ENCODE measurements at places on chromosomes 2 and 18.
A peak's percentile ranks its signal among the peaks of the same experiment; 100 is the strongest.

DNA sequence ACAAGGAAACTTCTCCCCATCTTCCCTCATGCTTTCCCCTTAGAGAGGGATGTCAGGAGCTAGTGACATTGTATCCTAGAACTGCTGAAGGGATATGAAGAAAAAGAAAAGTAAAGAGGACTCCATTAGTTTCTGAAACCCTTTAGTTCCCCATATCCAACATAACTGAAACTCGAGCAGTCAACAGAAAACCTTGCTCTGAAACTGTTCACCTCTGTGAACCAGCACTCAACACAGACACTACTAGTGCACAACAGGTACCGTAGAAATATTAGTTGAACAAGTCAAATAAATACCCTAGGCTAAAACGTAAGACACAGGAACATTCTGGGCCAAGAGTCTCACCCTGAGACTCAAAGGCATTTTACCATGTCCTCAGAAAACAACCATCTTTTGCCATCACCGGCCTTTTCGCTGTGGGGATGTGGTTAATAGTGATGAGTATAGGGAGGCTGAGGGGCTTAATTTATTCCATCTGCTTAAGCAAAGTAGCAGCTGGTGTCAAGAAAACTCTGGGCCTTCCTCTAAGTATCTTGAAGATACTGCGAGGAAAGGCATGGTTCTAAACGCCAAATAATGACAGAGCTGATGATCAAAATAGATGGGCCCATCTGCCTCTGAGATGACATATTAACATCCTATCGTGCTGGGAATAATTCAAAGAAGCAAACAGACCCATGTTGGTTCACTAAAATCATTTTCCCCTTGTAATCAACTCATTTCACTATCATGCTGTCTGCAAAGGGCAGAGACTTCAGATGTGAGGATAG lies 156.8 kb downstream of the STK39 start:
- no peak for DNase-seq

- DNase-seq = no peak
Observed at GRCh38 chr2:239778042-239778851, 246.9 kb downstream of the NDUFA10 start.

- DNase-seq = no peak
Observed at GRCh38 chr18:28439870-28440269, 262.9 kb upstream of the CDH2 start.

DNA sequence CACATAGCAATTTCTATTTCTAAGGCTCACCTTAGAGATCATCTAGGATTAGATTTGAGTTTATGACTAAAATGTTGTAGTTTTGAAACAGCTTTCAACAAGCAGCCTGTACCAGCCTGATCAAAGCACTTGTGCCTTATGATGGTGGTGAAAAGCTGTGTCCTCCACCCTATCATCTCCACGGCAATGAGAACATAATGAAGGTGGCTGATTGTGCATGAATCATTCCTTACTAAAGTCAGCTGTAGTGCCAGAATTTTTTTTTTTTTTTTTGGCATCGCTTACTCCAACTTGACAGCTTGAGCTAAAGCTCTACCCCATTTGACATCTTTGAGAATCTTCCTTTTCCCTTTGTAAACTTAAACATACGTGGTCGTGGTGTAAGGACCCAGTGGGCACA lies 86.0 kb downstream of the DCC start:
- no peak for DNase-seq

DNA sequence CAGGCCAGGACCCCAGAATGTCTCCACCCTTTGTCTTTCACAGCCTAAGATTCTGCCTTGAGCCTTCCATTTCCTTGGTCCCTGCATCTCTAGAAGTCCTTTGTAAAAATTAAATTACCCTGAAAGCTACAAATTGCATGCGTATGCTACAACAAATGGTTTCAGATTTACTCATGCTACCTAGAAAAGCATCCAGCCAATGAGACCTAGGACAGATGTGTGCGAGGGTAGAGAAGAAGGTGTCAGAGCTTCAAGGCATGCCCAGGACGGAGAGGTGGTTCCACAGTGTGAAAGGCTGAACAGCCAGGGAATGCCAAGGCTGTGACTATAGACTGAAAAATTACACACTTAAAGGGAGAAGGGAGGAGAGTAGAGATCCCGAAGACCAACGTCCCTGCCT lies 40.2 kb downstream of the CCBE1 start:
- no peak for DNase-seq

GRCh38 chr18:36476433-36476832 lies 178.9 kb downstream of the FHOD3 start:
- DNase-seq = no peak

DNA sequence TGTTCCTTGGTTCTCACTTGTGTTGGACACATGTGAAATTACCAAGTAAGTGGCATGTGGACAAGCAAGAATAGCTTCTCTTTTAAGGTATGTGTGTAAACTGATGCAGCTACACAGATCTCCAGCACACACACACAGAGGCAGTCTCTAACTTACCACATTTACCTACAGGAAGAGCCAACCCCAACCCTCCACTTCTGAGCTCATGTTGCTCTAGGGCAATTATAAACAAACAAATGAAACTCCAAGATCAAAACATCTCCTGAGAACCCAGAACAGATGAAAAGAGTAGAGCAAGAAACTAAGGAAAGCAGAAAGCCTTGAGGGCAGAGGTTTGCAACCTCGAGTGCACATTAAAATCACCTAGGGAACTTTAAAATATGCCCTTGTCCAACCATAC lies 16.0 kb upstream of the TMEM37 start:
- DNase-seq = no peak

DNA sequence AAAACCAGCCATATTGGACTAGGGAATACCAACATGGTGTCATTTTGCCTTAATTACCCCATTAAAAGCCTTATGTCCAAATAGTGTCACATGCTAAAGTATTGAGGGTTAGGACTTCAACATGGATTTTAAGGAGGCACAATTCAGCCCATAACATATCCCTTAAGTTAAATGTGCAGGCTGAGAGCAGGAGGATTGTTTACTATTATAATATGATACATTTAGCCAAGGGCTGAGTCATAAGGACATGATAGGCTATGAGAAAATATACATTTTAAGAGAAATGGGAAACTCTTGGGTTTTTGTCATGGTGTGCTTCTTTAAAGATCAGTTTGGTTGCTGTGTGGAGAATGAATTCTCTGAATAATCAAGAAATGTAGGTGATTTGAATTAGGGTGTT lies 136.8 kb downstream of the RDH14 start:
- DNase-seq = no peak

DNA sequence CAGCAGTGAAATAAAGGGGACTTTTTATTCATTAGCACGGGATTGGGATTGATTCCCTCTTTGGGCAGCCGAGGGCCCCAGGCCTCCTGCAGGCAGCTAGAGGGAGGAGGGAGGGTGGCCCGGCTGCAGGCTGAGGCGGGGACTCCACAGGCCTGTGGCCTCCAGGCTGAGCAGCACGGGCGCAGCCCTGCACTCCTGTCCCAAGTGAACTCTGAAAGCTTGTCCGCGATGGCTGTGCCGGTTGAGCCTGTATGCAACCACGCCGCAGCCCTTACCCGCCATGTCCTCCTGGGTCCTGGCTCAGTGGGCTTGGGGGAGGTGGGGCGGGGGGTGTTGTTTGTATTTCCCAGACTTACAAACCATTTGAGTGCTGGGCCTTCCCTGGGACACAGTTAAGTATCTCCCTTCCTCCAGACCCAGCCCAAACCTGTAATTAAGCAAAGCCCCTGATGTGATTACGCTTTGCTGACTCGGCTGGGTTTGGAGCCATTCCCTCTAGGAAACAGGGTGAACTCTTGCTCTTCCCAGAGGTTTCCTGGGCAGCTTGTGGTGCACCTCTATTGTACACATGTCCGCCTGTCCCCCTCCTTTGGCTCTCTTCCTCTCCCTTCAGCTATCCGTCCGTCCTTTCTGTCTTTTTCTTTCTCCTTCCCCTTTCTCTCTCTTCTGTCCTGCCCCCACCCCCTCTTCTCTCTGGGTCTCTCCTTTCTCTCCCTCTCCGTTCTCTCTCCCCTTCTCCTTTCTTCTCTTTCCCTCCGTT lies 5.3 kb downstream of the GLI2 start:
- no peak for DNase-seq

DNA sequence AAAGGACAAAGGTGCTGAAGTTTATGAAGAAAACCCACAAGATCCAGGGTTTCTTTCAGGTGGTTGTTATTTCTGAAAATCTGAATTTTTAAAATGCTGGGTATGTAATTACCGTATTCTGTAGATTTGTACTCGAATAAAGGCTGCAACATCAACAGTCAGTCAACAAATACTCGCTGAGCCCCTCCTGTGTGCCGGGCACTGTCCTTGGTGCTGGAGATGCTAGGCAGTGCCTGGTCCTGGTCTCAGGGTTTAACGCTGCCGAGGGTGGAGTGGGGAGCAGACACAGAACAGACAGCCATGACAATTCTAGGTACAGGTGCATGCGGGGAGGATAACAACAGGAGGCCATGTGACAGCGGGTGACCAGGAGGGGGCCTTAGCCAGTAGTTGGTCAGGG lies 27.2 kb upstream of the PDIA6 start:
- no peak for DNase-seq

GRCh38 chr2:23695214-23695889 lies 231.6 kb downstream of the ATAD2B start:
- DNase-seq = no peak

GRCh38 chr2:57080035-57080434 lies 896.2 kb downstream of the CCDC85A start:
- DNase-seq = no peak

GRCh38 chr2:232541195-232541960 lies 1.9 kb downstream of the CHRNG start:
- no peak for DNase-seq

DNA sequence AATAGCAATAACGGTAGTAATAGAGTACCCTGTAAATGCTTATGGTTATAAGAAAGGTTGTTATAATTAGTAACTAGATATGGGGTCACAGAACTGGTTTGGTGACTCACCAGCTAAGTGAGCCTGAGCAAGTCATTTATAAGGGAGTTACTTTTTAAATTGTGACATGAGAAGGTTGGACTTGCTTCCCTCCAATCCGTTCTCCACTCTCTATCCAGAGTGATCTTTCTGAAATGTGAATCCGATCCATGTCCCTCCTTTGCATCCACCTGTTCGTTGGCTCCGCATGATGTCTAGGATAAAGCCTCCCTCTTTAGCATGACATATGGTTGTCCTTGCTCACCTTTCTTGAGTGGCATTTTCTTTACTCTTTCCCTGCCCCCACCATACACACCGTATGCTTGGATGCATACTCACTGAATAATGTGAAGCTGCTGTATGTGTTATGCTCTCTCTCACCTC lies 83.1 kb downstream of the CDC42EP3 start:
- DNase-seq = no peak

- DNase-seq = no peak
Observed at GRCh38 chr2:16400127-16400623, 265.5 kb downstream of the CYRIA start.

DNA sequence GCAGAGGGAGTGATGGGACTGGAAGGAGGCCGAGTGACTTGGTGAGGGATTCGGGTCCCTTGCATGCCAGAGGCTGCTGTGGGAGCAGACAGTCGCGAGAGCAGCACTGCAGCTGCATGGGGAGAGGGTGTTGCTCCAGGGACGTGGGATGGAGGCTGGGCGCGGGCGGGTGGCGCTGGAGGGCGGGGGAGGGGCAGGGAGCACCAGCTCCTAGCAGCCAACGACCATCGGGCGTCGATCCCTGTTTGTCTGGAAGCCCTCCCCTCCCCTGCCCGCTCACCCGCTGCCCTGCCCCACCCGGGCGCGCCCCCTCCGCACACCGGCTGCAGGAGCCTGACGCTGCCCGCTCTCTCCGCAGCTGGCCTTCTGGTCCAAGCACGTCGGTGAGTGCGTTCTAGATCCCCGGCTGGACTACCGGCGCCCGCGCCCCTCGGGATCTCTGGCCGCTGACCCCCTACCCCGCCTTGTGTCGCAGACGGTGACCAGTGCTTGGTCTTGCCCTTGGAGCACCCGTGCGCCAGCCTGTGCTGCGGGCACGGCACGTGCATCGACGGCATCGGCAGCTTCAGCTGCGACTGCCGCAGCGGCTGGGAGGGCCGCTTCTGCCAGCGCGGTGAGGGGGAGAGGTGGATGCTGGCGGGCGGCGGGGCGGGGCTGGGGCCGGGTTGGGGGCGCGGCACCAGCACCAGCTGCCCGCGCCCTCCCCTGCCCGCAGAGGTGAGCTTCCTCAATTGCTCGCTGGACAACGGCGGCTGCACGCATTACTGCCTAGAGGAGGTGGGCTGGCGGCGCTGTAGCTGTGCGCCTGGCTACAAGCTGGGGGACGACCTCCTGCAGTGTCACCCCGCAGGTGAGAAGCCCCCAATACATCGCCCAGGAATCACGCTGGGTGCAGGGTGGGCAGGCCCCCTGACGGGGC lies 4.6 kb downstream of the PROC start:
- peak; percentile 47 for DNase-seq

GRCh38 chr18:59419386-59419785 lies 60.3 kb upstream of the LMAN1 start:
- no peak for DNase-seq
